Testis (tissue), 5 donors: ENCODE measurements at places on chromosomes 12 and 14. TPM values are rescaled to one million over a fixed set of nuclear protein-coding genes. Genes with fewer than 3 reads are reported as not detected.

GRCh38 chr12:89281539-89281867, 70.8 kb downstream of the DUSP6 start:
- no peak for DNase-seq

- no peak for DNase-seq
Observed at GRCh38 chr12:23948291-23948690, 1.2 kb downstream of the SOX5 start.

TEX52 gene
- 4.7 TPM for total RNA-seq

NACA gene
- total RNA-seq, result 431 TPM

DNA sequence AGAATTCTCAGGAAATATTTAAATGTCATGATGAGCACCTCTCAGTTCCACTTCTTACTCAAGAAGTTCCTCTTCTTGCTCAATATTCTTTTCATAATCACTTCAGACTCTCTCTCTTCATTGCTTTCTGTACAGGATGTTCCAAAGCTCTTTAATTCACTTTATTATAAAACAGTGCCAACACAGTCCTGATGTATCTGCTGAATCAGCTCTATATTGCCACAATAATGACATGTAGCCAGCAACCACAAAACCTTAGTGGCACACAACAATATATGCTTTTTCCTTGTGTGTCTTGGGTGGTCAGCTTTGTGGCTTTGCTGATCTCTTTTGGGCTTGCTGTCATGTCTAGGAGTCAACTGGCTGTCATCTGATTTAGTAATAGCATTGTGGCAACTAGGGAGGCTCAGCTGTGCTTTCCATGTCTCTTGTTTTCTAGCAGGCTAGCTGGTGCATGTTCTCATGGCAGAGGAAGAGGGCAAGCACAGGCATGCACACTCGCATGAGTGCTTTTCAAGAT, 52.8 kb upstream of the SLC2A13 start:
- no peak for DNase-seq

DNA sequence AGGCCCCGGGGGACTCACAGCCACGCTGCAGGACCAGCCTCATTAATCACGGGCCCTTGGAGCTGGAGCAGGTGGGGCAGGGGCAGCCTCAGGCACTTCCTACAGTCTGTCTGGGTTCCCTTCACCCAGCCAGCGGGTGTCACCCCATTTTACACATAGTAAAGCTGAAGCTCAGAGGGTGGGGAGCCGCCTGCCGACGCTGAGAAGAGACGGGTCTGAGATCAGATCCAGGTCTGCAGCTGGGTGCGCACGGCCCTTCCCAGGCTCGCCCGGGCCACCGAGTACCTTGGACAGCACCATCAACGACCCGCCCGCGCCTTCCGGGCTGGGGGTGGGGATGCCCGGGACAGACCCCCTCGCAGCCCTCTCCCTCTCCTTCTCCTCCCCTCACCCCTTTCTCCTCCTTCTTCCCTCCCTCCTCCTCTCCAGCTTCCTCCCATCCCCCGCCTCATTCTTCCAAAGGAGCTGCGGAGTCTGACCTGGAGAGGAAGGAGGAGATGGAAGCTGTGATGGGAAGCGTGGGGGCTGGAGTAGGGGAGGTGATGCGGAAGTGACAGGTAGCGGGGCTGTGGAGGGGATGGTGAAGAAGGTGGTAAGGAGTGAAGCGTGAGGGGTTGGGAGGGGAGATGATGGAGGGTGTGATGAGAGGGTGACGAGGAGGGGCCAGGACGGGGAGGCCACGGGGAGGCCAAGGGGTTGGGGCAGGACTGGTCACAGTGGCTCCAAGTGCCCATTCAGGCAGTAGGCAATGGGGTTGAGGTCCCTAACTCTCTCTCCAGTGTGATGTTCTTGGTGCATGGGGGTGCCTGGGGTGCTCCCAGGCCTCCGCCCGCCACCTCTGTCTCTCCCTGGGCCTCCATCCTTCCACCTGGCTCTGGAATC, 8.8 kb downstream of the DTX1 start:
- peak; percentile 54 for DNase-seq

DNA sequence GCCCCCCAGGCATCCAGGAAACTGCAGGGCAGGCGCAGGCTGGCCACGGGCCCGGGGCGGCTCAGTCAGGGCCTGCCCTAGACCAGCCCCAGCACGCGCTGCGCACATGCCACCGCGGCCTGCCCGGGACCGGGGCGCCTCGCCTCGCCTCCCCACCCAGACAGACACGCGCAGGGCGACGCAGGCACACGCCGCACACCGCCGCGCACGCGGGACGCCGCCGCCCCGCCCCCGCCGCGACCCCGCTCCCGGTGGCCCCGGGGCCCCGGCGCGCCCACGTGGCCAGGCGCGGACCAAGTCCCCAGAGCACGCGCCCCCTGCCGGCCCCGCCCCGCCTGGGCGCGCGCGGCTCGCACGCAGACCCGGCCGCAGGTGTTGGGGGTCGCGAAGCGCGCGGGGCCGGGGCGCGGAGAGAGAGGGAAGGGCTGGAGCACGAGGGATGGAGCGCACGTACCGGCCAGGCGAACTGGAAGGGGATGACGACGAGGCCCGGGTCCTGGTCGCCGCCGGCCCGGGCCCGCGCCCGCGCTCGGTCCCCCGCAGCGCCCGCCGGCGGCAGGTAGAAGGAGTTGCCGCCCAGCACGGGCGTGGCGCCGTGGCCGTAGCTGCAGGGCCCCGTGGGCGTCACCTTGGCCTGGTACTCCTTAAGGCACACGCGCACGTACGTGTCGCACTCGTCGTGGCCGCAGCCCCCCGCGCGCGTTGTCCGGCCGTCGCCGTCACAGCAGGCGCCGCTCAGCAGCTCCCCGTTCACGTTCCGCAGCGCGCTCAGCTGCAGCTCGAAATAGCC, 1.1 kb downstream of the JAG2 start:
- no peak for DNase-seq

DNA sequence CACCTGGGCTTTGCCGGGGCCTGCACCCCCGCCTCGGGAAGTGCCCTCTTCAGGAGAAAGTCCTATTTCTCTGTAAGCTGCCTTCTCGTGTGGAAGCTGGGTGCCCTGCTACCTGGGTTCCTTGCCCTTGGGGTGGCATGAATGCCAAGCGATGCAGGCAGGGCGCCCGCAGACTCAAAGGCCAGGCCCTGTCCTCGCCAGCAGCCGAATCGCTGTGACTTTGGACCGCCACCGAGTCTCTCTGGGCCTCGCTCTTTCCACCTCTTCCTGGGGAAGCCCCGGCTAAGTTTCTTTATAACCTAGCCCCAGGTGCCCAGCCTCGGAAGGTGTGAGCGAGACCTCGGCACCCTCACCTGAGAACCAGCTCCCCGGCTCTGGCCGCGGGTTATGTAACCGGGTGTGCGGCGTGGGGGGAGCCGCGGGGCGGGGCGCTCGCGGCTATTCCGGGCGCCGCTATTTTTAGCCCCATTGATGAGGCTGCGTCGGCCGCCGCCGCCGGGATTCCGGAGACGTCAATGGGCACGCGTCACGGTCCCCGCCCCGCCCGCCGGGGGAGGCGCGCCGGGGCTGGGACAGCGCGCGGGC, 14.6 kb upstream of the NR4A1 start:
- DNase-seq, result peak; percentile 94

MORN3 gene
- 46.1 TPM for total RNA-seq

NTN4 gene
- total RNA-seq, result 43.8 TPM

JAG2 gene
- total RNA-seq, result 20.4 TPM

DNA sequence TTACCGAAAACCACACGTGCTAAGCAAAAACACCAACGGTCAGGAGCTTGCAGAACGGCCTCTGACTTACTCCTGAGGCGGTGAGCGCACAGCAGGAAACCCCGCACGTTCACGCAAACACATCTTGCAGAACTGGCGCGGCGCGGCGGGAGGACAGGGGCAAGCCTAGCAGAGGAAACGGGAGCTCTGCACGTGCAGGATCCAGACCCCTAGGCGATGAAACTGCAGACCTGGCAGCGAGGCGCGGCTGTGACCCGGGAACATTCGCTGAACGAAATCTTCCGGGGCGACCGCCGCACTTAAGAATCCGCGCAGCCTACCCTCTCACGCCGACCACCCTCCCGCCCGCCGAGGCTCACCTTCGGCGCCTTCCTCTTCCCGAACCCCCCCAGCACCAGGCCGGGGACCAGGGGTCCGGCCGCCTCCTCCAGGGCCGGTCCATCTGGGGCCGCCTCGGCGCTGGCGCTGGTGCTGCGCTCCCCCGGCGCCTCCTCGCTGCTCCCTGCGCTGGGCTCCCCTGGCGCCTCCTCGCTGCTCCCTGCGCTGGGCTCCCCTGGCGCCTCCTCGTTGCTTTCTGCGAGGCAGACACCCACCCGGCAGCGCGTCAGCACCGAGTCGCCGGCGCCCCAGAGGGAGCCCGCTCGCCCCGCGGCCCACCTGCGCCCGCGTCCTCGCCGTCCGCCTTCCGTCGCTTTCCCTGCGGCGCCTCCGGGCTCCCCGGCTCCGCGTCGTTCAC, 615 bp downstream of the DDX51 start:
- DNase-seq, result no peak

DNA sequence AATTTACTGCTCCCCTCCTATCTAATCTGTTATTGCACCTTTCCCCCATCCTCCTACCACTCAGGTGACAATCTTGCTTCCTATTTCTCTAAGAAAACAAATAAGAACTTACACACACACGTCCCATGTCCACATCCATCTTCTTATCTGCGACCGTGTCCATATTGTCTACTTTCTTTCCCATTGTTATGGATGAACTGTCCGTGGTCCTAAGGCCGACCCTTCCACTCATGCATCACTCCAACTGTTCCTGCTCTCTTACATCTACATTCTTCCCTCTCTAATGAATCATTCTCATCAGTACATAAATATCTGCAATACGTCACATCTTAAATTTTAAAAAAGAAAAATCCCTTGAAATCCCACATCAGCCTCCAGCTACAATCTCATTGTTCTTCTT, 30.0 kb downstream of the ZFYVE1 start:
- no peak for DNase-seq
